ENCODE measurements at places on chromosomes 13 and 19.

GRCh38 chr13:100363874-100364273, 224.7 kb downstream of the GGACT start:
- peak; percentile 59 for DNase-seq

GRCh38 chr13:61600360-61601033, 184.8 kb upstream of the PCDH20 start:
- no peak for DNase-seq

DNA sequence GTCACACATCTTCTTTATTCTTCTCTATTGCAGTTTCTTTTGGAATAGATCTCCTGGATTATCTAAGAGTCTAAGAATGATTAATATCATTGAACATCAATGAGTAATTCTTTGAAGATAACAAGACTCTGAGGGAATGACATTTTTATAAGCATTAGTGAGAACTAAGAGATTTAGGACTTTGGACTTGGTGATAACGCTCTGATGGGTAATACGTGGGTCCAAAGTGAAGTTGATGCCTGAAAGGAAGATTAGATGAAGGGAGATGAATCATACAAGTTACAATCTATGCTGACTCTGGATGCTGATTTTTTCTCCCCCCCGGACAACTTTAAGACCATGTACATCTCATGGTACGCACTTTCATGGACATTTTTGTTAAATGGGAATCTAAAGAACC, 364.5 kb downstream of the GPC5 start:
- DNase-seq, result no peak

- DNase-seq, result peak; percentile 49
These were observed 67.3 kb downstream of the TRPM4 start for GRCh38 chr19:49224879-49225278.

DNA sequence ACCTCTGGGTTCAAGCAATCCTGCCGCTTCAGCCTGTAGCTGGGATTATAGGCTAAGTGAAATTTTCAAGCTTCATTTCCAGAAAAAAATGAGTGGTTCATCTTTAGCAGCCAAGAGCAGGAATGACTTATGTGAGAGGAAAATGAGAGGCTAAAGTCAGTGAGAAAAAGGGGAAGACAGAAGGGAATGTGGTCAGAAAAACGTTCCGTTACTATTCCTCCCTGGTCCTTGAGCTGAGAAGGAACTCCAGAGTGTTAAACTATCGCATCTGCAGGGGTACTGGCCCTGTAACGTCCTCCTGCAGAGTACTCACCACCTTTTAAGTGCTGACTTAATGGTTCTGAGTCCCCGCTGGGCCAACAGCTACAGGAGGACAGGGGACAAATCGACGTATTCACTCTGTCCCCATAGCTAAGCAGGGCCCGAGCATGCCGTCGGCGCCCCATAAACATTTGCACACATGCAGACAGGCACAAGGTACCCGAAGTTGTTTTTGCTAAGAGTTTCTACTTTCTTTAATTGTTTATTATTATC, 88.1 kb downstream of the FLT1 start:
- DNase-seq, result no peak

GRCh38 chr13:47017476-47017875, 120.6 kb upstream of the HTR2A start:
- no peak for DNase-seq

- no peak for DNase-seq
These were observed 39.2 kb downstream of the GPC6 start for GRCh38 chr13:93265800-93266199.

DNA sequence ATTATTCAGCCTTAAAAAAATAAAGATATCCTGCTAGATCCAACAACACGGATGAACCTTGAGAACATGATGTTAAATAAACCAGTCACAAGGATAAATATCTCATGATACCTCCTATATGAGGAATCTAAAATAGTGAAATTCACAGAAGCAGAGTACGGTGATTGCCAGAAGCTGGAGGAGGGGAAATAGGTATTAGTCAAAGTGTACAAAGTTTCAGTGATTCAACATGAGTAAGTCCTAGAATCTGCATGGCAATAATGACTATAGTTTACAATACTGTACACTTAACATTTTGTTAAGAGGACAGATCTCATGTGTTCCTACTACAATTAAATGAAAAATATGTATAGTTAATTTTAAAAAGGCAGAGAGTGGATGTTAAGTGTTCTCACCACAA, 206.6 kb upstream of the SLC10A2 start:
- peak; percentile 41 for DNase-seq

GRCh38 chr13:39550931-39551330, 52.1 kb downstream of the LHFPL6 start:
- no peak for DNase-seq

GRCh38 chr13:21413013-21413412, 46.1 kb downstream of the ZDHHC20 start:
- no peak for DNase-seq

DNA sequence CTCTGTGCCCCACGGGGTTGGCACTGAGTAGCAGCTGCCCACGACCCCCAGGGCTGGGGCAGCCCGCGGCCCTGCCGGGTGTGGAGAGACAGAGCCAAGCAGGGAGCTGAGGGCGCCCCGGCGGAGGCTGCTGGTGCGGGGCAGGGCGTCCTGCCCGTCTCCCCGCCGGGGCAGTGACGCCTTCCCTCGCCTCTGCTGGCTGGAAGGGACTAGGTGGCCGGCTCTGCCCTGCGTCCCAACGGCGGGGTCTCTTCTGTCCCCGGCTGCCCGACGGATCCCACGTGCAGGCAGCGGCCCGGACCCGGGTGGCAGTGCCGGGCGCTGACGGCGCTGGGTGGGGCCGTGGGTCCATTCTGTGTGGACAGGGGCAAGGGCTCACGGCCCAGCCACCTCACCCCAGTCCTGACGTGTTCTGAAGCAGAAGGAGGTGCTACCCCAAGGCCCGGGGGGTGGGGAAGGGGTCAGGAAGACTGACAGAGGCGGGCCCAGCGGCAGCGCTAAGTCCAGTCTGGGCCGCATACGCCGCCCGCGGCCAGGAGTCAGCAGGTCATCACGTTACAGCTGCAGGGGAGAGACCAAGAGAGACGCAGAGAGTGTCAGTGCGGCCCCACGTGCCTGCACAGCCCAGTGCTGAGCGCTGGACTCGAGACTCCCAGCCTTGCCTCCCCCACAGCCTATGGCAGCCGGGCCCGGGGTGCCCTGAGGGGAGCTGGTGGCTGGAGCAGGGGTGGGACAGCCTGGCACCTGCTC, 15.1 kb upstream of the PLPP2 start:
- no peak for DNase-seq

GRCh38 chr13:98374750-98375149, 197.7 kb upstream of the RNF113B start:
- no peak for DNase-seq

- no peak for DNase-seq
These were observed 30.7 kb upstream of the WASF3 start for GRCh38 chr13:26526702-26527216.

GRCh38 chr19:54573330-54573872, at the start of gene LILRA2:
LILRA2 (plus strand) TSS chr19:54573790; CDS start chr19:54573879, 89 bp downstream.
- no peak for DNase-seq

DNA sequence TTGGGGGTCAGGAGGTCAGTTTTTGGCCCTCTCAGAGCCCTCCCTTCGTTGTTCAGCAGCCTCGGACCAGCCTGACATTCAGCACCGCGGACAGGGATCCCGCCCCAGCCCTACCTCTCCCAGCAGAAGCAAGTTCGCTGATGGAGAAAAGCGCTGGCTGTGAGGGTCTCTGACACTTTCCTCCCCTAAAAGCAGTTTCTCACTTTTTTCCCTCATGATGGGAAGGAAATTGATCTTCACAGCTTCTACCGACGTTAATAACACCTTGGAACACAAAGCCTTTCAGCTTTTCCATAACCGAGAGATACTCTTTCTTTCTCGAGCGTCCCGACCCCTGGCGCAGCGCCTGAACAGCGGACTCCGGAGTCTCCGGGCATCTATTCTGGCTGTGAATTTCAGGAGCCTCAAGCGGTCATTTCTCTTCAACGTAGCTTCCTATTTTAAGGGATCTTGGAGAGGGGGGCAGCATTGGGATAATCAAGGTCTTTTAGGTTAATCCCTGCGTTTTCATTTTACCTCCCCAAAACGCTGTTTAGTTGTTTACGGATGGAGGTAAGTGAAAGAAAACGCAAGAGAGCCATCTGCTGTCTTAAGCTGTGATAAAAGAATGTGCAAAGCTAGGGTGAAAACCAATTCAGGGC, 467.2 kb downstream of the ITGBL1 start:
- peak; percentile 60 for DNase-seq

DNA sequence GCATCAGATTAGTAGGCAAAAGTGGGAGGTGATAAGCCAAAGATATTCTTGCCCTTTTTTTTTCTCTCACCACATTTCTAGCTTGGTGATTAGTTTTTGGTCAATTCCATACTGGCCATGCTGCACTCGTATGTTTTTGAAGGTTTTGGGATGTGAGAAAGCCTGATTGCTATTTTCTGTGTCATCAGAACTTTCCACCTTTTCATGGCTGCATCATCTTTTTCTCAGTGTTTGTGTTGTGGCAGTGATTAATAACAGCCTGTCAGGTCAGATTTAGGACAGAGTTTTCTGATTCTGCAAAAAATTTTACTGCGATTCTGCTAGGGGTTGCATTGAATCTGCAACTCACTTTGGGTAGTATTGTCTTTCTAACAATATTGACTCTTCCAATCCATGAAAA, 32.9 kb downstream of the PSG1 start:
- no peak for DNase-seq

GRCh38 chr13:84784443-84785153, 902.3 kb upstream of the SLITRK1 start:
- no peak for DNase-seq

- no peak for DNase-seq
These were observed 166.6 kb downstream of the SLITRK6 start for GRCh38 chr13:85632526-85633195.

- no peak for DNase-seq
These were observed 102.8 kb downstream of the EFNB2 start for GRCh38 chr13:106432636-106433035.

DNA sequence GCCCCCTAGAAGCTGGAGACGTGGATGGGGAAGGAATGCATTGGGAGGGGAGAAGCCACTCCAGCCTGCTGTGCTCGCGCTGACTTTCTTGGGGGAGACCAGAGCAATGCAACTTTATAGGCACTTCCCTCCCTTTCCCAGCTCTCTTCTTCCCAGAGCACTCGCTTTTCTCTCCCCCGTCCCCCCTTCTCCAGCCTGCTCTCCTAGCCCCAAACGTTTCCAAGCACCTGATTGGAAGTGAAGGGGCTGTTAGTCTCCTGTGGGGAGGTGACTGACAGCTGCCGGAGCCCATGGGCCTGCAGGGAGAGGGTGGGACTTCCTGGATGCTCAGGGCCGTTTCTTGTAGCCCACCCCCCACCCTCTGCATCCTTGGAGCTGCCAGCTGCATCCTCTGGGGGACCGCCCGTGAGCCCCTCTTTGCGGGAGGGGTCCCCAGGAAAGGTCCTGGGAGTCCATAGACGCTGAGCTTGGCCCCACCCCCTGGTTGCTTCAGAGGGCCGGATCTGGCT, 2.5 kb downstream of the HDGFL2 start:
- DNase-seq, result peak; percentile 70

- peak; percentile 86 for DNase-seq
These were observed 62.0 kb downstream of the GPR12 start for GRCh38 chr13:26698392-26699196.

DNA sequence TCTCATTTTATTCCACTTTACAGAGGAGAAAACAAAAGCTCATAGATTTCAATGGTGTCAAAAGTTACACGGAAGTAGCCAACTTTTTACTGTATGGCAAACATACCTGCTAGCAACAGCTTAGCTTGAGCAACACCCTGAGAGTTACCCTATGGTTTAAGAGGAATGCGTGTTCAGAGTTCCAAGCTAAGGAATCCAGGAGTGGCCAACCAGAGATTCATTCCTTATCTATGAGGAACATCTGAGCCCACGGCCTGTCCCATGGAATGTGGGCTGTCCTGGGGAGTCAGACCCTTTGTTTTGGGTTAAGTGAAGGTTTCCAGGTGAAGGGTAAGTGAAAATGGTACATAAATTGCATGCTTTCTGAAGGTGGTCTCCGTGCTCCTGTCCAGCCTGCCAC, 67.5 kb downstream of the STARD13 start:
- DNase-seq, result peak; percentile 68

DNA sequence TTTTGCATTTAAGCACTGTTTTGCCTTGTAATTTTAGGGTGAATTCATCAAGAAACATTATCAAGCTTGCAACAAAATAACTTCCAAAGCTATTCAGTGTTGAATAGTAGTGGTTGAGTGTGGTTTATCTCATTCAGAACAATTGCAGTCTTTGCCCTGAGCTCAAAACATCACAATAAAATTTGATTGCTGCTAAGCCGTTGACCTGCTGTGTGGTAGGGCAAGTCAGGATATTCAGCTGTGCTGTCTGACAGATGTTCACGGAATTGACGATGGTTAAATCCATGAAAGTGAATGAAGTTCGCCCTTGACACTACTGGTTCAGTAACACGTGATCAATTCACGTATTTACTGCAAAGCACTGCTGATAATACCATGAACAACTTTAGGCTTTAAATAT, 66.9 kb downstream of the GJA3 start:
- DNase-seq, result no peak

DNA sequence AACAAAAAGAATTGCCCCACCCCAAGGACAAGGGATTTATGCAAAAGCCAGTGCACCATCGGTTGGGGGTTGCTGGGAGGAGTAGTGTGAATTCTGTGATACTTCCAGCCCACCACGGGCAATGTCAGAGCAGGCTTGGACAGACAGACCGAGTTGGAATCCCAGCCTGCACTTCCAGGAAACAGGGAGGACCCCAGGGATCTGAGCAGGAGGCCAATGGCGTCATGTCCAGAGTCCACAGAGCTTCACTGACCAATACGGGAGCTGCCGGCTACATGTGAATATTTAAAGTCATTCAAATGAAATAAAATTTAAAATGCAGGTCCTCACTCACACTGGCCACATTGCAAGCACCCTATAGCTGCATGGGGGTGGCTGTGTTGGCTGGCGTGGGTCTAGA, 10.9 kb downstream of the ZNRF4 start:
- DNase-seq, result no peak

DNA sequence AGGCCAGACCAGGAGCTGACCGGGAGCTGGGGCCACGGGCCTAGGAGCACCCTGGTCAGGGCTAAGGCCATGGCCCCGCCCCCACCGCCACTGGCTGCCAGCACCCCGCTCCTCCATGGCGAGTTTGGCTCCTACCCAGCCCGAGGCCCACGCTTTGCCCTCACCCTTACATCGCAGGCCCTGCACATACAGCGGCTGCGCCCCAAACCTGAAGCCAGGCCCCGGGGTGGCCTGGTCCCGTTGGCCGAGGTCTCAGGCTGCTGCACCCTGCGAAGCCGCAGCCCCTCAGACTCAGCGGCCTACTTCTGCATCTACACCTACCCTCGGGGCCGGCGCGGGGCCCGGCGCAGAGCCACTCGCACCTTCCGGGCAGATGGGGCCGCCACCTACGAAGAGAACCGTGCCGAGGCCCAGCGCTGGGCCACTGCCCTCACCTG, 6.6 kb downstream of the SPHK2 start:
- no peak for DNase-seq

DNA sequence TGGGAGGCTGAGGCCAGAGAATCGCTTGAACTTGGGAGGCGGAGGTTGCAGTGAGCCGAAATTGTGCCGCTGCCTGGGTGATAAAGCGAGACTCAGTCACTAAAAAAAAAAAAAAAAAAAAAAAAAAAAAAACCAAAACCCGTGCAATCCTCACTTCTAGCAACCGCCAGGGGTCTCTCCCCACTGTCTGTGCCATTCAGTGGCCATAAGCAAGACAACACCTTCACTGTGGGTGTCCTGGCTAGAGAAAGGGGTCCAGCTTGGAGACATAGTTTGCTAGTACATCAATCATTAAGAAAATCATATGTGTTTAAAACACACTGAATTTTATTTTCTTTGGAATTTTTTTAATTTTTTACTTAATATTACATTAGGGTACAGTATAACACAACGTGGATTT, 68.2 kb downstream of the RASL11A start:
- DNase-seq, result no peak

All from astrocyte of the spinal cord (primary cell).